ENCODE measurements at places on chromosomes 4 and X. TPM values are rescaled to one million over a fixed set of nuclear protein-coding genes. Genes with fewer than 3 reads are reported as not detected.

GRCh38 chrX:151393514-151393913, 3.5 kb upstream of the VMA21 start:
- no peak for DNase-seq

DNA sequence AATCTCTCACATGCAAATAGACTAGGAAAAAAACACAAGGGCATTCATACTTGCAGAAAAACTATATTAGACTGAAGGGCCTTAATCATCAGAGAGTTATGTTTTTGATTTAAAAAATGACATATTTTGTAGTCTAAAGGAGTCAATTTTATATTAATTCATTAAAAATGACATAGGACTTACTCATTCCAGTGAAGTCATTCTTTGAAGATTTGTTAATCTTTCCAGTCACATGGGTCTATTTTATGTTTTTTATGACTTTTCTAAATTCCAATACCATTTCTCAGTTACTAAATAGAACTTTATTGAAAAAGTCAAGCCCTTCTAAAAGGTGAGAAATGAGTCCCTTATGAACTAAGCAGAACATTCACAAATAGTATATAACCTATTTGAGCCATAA, 743.8 kb upstream of the INTU start:
- DNase-seq: peak; percentile 63

Gene TAPT1
- 25.3 TPM for total RNA-seq

- peak; percentile 43 for DNase-seq
Measured at GRCh38 chr4:139922406-139923024, 231.5 kb downstream of the MAML3 start.

Gene RPA4
- total RNA-seq: 0.48 TPM

DNA sequence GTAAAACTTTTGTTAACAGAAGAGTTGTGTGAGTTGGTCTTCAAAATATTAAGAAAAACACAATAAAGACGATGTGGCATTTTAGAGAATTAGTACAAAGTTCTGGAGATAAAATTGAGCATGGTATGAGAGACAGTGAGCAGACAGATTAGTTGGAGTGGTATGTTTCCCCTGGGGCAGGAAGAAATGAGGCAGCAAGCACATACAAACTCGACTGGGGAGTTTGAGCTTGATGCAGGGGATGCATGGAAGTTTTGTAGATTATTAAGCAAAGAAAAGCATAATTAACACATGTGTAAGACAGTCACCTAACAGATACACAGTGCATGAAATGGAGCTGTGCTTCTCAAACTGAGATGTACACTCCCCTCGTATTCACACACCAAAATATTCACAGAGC, 58.1 kb upstream of the IL2 start:
- DNase-seq: no peak

DNA sequence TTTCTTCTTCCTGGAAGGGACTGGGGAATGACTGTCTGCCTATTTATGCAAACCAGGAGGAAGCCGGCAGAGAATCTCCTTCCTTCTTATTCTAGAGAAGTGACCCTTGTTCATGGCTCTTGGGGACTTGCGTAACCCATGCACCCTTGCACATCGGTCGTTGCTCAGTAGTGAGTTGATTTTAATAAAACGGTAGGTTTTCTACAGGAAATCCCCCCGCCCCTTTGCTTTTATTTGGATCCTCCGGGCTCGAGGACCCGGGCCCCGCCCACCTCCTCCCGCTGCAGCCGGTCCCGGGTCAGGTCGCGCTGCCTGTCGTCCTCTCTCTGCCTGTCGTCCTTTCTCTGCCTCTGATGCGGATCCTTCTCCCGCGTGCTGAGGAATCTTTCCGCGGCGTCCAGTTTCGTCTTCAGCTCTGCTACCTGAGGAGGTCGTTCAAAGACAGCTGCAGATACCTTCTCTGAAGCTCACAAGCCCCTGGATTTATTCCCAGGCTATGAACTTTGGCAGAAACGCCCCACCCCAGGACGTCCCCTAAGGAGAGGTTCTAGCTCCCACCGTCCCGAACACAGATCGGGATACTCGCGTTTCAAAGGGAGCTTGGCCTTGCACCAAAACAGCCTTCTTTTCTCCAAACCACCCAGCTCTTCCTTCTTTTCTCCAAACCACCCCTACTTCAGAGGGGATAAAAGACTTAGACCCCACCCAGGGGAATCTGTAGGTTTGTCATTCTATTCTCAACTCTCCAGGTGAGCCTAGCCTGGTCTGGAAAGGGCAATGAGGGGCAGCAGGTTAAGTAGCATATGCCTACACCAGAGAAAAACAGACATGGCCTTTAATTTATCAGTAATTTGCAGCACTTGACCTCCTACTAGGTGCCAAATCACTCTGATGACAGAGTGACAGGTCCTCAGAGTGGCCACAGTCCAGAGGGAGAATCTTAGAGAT, 7.0 kb downstream of the TNIP3 start:
- DNase-seq: peak; percentile 22

GRCh38 chrX:26442340-26442739, 226.4 kb downstream of the MAGEB5 start:
- DNase-seq: no peak

DNA sequence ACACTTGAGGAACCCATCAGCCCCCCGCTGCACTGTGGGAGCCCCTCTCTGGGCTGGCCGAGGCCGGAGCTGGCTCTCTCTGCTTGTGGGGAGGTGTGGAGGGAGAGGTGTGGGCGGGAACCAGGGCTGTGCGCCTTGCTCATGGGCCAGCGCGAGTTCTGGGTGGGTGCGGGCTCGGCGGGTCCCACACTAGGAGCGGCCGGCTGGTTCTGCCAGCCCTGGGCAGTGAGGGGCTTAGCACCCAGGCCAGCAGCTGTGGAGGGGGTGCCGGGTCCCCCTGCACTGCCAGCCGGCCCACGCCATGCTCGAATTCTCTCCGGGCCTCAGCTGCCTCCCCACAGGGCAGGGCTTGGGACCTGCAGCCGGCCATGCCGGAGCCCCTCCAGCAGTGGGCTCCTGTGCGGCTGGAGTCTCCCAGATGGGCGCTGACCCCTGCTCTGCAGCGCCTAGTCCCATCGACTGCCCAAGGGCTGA, 430.2 kb downstream of the FAT4 start:
- no peak for DNase-seq

- DNase-seq: no peak
Measured at GRCh38 chrX:40265936-40266335, 168.2 kb upstream of the BCOR start.

DNA sequence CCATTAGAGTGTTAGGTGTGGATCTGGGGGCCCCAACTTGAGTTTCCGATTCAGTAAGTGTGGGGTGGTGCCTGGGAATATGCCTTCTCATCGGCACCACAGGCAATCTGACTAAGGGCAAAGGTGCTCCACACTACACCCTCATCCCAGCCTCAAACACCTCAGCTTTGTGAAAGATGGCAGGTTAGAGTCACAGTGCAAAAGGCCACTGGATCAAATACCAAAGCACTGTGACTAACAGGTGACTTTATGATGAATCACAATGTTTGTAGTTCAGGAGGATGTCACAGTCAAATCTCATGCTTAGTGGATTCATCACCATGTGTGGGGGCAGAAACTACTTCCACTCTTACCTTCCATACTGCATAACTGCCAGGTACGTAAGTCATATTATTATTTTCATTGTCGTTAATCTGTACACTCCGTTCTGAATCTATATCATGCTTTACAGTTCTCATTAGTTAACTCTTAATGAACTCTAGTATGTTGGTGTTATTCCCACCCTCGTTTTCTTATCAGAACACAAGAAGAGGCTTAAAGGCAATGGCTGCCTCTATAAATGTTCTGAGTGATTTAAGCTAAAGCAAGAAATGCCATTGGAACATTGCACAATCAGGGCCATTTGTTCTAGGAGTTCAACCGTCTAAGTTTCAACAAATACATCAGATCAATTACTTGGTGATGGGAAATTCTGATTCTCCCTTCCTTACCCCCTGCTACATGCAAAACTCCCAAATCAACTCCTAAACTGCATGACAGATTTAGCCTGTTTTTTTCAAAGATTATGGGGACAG, 50.2 kb downstream of the PRKG2 start:
- peak; percentile 67 for DNase-seq

DNA sequence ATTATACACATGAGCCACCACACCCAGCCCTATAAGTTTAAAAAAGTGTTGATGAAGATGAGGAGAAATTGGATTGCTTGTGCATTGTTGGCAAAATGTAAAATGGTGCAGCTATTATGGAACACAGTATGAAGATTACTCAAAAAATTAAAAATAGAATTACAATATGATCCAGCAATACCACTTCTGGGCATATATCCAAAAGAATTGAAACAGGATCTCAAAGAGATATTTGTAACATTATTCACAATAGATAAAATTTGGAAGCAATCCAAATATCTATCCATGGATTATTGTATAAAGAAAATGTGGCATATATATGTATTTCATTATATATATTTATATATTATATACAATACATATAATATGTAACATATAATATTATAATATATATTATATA, 515.6 kb upstream of the GNPDA2 start:
- no peak for DNase-seq

Gene SLIT2
- total RNA-seq: 11.2 TPM

Gene HPGD
- 0.20 TPM for total RNA-seq

Gene DCHS2
- 0.36 TPM for total RNA-seq

Gene MAP7D3
- total RNA-seq: 19.4 TPM

GRCh38 chr4:5845035-5845905, 47.6 kb downstream of the CRMP1 start:
- no peak for DNase-seq

Gene ERCC6L
- total RNA-seq: 0.55 TPM

DNA sequence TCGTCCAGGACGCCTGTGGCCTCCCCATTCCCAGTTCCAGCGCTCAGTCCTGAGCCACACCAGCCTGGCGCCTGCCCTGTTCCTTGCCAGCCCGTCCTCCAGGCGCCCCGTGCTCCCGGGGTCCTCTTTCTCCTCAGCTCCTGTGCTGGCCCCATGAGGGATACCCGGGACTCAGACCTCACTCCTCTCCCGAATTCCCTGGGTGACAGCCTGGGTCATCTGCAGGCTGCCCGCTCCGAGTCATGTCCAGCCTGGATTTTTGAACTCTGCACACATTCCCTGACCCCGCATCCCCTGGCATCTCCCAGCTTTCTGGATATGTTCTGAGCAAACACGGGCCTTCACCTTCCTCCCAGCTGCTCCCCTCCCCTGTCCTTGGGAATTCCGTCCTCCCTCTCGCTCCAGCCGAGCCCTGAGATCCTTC, 14.9 kb upstream of the ADD1 start:
- no peak for DNase-seq

DNA sequence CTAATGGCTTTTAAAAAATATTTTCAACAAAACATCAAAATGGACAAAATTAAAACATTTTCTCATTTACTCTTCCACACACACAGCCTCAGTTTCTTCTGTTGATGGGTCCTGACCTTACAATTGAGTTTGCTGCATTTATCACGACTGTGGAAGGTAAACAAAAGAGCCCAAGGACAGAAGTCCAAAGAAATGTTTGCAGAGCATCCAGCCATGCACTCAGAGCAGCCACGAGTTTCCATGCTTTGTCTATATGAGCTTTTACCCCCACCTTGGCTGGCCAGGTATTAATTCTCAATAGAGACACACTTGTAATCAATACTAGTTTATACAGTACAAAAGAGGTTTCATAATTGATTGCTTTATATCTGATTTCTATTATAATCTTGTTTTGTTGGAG, 85.0 kb upstream of the WDFY3 start:
- DNase-seq: no peak

DNA sequence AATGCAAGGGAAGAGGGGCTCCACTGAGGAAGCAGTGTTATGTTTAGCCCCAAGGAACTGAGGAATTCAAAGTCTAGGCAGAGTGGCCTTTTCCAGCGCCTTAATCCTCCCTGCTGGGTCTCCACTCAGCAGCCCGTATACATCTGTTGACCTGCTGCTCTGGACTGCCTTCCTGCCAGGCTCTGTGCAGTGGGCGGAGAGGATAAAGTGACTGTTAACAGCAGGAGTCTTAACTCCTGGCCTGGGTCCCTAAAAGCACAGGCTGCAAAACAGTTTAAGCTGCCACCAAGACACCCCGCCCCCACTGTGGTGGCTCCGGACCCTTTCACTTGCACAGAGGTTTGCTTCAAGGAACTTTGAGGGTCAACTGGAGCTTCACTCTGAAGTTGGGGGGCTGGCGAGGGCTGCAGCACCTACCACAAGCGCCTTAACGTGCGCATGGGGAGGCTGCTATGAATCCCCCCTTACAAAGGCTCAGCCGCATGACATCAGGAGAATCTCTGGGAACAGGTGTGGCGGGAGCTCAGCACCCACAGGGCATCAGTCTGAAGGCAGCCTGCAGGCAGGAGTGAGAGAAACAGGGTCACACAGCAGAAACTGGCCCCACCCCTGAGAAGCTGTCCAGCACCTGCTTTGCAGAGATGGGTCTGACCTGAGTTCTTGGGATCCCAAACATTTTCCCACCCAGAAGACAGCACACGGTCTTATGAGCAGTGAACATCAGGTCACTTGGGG, 358.2 kb upstream of the GATB start:
- DNase-seq: no peak

Gene HPGDS
- not detected for total RNA-seq

GRCh38 chr4:112031712-112032328, 113.4 kb upstream of the FAM241A start:
- peak; percentile 31 for DNase-seq

Measured in astrocyte (in vitro differentiated cells and primary cell).